ENCODE measurements at places on chromosomes 2 and 18. TPM values are rescaled to one million over a fixed set of nuclear protein-coding genes. Genes with fewer than 3 reads are reported as not detected.

GRCh38 chr2:199851883-199852282 lies 891 bp upstream of the FTCDNL1 start:
- DNase-seq = no peak

The AQP12B gene
- total RNA-seq = not detected

- no peak for DNase-seq
Measured at GRCh38 chr18:53070788-53071187, 730.8 kb downstream of the DCC start.

DNA sequence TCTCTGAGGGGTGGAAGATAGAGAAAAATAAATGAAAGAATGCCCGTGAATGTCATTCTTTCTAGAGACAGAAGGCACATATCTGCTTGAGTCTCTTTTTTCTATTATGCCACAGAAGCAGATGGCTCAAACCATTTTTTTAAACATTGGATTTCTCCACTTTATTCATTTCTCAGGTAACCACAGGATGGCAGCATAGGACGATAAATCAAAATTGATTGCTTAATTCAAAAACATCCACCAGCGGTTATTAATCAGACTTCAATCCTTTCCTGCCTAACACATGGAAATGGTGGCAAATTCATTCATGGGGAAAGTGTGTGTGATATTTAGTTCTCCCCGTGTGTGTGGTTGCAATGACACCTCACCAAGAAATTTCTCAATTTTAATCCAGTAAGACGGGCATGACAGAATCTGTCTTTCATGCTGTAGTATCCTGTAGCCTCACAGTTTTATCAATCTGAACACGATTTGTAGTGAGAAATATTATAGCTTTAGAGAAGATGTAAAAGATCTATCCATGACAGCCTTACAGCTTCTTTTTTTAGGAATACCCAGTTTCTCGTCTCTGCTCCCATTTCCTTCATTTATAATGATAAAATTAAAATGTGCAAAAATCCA lies 72.2 kb downstream of the DSC3 start:
- DNase-seq = no peak
